ENCODE measurements at places on chromosomes 7 and 10.

DNA sequence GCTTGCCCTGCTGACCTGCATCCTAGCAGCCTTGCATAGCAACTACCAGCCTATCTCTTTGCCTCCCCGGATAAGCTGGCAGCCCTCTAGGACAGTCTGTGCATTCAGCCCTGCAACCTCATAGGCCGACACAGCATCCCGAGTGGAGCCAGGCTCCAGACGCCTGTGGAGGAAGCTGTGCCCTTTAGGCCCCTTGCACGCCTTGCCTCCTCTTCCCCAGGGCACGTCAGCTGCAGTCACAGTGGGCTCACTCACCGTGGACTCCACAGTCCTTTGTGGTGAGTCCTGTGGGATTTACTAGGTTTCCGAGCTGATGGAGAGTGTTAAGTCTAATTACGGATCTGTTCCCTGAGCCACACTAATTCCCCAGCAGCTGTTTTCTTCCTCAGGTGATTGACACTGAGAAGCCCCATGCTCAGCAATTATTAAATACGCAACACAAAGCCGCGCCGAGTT is 540.0 kb downstream of the TCERG1L start:
- no peak for DNase-seq

- no peak for DNase-seq
These were observed 175.1 kb downstream of the CXCL12 start for GRCh38 chr10:44209811-44210210.

DNA sequence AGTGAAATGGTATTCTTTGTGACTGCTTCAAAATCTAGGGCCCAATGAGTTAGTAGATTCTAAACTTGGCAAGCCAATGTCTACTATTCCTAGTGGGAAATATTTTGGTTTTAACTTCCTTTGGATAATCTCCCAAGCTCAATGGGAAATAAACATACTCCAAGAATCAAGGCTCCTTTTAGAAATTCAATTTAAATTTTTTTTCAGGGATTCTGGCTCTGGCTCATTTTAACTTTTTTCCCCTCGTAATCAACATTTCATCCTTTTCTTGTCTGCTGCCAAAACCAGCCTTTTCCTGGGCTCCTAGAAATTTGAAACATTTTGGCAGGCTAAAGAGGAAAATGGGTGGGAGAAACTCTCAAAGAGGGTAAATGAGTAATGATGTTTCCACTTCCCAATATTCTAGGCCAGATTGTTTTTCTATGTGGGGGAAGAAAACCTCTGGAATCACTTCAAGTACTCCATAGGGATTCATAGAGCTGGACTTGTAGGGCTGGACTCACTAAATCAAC is 85.6 kb upstream of the AGR3 start:
- DNase-seq, result no peak

DNA sequence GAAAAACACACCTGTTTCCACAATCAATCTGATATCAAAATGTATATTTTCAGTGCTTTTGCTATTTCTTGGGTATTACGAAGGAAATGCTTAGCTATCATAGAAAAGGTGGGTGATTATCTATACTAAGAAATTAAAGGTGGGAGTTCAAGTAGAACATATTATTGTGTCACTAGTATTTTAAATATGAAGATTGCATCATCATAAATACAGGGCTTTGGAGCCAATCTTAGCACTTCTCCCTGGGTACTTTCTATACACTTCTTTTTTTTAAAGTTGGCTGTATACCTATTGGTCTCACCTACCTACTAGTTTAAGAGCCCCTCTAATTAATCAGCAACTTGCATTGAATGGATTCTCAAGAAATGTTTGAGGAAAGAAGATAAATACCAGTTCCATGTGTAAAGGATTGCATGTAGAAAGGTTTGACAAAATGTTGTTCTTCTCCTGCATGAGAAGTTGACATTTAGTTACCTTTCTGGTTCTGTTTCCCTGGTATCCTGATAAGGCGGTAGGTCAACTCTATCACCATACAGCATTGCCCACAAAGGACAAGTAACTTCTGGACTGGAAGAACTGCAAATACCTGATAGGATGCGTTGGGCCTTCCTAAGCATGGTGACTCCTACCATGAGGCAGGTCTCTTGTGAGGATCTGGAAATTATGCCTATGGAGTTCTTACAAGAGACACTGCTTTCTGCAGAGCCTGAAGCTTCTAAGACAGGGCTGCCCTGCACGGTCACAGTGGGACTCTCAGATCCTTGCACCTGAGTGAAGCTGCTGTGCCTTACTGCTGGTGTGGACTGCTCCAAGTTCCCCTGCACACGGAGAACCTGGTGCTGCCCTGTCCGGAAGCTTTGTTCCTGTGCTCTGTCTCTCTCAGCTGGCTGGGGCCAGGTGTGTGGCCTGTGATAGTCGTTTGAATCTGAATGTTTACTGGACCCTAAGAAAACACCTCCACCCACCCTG is 32.1 kb upstream of the PDSS1 start:
- no peak for DNase-seq

- DNase-seq, result no peak
These were observed 557.6 kb upstream of the GALNT17 start for GRCh38 chr7:70574314-70574834.

DNA sequence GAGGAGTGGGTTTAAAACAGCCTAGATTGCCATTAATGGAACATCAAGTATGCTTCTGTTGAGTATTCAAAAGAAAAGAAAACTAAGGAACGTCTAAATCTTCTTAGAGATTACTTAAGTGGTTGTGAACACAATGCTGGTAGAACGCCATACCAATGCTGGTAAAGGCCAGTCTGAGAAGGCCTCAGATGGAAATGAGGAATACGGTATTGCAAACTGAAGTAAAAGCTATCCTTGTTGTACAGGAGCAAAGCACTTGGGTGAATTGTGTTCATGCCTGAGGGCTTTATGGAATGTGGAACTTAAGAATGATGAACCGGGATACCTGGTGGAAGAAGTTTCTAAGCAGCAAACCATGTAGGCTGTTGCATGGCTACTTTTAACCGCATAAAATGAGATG is 208.0 kb downstream of the KCND2 start:
- no peak for DNase-seq

GRCh38 chr10:112282086-112282485 is 1.1 kb upstream of the TECTB start:
- DNase-seq, result no peak

GRCh38 chr7:45239486-45239885 is 81.9 kb downstream of the RAMP3 start:
- DNase-seq, result no peak

- DNase-seq, result no peak
These were observed 181.9 kb downstream of the USP6NL start for GRCh38 chr10:11429439-11430052.

DNA sequence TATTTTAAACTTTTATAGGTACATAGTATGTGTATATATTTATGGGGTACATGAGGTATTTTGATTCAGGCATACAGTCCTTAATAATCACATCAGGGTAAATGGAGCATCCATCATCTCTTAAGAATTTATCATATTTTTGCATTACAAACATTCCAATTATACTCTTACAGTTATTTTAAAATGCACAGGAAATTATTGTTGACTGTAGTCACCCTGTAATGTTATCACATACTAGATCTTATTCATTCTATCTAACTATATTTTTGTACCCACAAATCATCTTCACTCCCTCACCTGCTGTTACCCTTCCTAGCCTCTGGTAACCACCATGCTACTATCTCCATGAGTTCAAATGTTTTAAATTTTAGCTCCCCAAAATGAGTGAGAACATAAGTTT is 56.3 kb upstream of the FAM3C start:
- no peak for DNase-seq

DNA sequence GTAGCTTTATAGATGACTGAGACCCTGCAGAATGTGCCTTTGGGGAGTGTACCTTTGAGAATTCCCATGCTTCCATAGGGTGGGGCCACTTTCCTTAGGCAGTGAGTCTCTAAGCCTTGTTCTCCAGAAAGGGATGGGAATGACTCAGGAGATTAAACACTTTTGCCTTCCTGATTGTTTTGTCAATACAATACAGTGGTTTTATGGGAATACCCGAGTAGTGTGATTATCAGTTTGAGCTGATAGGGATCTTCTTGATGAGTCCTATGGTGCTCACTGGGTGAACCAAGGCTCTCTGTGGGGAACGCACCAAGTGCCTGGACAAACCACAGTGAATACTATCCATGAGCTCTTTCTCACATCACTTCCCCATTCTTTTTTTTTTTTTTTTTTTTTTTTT is 6.3 kb downstream of the MYOF start:
- DNase-seq, result no peak

DNA sequence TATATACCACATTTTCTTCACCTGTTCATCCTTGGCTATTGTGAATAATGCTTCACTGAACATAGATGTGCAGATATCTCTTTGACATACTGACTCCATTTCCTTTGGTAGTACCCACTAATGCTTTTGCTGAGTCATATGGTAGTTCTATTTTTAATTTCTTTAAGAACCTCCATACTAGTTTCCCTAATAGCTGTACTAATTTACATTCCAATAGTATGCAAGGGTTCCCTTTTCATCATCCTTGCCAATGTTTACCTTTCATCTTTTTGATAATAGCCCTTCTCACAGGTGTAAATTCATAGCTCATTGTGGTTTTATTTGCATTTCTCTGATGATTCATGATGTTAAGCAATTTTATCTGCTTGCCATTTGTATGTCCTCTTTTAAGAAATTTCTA is 159.9 kb downstream of the CALCR start:
- no peak for DNase-seq

DNA sequence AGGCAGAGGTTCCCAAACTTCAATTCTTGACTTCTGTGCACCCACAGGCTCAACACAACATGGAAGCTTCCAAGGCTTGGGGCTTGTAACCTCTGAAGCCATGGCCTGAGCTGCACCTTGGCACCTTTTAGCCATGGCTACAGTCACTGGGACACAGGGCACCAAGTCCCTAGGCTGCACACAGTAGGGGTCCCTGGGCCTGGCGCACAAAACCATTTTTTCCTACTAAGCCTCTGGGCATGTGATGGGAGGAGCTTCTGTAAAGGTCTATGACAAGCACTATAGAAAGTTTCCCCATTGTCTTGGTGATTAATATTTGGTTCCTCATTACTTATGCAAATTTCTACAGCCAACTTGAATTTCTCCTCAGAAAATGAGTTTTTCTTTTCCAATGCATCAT is 420.9 kb upstream of the GRM3 start:
- DNase-seq, result no peak

DNA sequence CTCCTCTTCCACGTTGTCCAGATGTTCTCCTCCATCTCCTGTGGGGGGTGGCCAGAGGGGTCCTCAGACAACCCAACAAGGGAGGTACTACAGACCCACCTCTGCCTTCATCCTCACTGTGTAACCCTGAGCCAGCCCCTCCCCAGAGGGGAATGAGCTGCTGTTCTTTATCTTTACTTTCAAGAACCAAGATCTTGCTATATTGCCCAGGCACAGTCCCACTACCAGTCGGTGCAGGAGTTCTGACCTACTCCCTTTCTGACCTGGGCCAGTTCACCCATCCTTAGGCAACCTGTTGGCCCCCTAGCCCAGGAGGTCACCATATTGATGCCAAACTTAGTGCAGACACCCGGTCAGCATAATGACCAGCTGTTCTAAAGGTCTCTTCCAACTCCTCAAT is 16.8 kb upstream of the MTPAP start:
- no peak for DNase-seq

DNA sequence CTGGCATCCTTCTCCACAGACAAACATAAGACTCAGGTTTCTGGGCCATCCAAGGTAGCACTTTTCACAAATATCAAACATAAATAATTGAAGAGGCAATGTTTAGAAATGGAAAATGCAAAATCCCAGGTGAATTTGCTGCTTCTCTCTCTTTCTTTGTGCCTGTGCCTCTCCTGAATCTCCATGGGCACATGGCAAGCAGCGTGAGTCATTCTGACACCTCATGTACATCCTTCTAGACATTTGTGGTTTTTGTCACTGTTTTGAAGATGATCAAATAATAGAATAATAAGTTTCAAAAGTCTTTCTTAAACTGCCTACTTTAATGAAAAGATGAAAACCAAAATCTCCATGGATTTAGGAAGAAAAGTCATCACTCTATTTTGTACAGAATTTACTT is 60.3 kb upstream of the RAB11FIP2 start:
- no peak for DNase-seq

DNA sequence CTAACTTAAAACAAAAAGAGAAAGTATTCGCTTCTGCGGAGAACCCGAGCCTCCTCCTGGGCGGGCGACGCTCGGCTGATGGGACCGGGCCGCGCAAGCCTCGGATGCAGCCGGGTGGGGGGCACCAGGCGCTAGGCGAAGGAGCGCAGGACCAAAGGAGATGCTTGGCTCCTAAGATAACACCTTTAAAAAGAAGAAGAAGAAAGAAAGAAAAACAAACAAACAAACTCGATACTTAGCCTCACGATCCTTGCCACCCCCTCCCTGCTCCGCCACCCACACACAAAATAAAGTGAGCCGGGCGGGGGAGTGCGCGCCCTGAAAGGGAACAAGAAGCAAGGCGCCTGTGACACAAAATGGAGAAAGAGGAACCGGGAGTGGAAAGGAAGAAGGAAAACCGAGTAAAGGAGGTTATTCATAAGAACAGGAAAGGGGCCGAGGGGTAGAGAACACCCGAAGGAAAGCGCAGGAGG is 34.0 kb upstream of the EBLN1 start:
- DNase-seq, result peak; percentile 70

GRCh38 chr7:41943094-41943577 is 240.2 kb upstream of the INHBA start:
- peak; percentile 88 for DNase-seq

DNA sequence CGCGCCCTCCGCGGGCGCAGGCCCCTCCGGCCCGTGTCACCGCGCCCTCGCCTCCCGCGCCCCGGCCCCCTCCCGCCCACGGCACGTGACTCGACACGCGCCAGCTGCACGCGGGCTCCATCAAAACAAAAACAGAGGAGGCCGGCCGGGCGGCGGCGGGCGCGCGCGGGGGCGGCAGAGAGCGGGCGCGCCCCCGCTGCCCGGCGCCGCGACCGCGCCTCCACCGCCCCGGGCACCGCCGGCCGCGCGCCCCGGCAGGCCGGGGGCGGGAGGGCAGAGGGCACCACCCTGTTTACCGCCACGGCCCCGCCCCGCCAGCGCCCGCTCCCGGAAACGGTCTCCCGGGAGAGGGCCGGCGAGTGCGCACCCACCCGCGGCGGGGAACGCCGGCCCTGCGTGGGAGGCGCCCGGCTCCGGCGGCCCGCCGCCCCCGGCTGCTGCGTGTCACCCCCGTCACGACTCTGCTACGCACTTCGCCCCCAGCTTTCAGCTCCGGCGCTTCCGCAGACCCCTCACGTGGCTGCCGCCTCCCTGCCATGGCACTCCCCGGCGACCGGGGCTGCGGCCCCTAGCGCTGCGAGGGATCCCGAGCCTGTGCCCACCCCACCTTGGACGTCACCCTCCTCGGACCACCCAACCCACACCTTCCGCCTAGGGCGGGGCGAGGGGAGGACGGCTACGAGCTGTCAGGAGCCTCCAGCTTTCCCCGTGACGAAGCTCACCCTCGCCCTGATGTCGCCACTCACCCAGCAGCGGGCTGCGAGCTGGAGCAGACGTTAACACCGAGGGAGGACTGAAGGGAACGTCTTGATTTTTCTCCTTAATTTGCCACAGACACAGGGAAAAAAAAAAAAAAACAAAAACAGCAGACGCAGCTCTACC is 221.6 kb upstream of the MKLN1 start:
- DNase-seq, result peak; percentile 84

DNA sequence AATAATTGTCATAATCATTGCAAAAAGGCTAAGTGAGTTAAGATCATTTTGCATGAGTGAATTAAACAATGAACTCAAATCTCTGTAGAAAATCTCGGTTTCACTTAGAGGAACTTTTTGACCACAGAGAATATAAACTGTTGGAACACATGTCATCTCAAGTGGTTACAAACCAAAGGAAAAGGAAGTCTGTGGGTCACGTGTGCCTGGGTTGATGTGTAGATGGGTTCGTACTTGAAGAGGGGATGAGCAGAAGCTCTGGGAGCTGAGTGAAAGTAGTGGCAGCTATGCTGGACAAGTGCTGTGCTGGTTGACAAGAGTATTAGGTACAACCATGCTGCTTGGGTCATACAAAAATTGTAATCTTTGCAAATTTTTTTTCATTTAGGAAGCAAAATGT is 35.0 kb downstream of the GLRX3 start:
- no peak for DNase-seq
